Stimulated activated naive CD8-positive, alpha-beta T cell treated with anti-CD3 and anti-CD28 coated beads, Interleukin-15, amount 100 ng/mL, for 72 hours (primary cell): ENCODE measurements at places on chromosomes 1 and 21.

- no peak for DNase-seq
Observed at GRCh38 chr1:38580594-38580993, 279.0 kb downstream of the RRAGC start.

GRCh38 chr1:113783254-113784103, 24.2 kb upstream of the PHTF1 start:
- DNase-seq, result peak; percentile 45

DNA sequence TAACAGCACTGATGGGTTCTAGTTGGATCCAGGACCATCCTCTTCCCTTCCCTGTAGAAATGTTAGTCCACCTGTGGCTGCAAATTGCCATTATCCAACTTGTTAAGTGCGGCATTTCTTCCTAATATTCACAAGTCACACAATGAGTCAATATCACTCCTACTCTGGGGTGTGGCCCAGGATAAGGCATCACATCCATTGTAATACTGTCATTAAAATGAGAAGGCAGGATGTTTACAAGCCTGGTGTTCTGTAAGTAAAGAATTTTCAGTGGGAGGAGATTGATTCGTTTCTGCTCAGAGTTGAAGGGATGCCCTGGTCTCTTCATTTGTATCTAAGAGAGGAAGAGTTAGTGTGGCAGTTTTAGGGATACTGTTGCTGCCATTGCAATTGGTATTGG, 18.1 kb upstream of the ARHGAP29 start:
- DNase-seq, result no peak

GRCh38 chr1:147156642-147157041, 15.6 kb downstream of the PRKAB2 start:
- no peak for DNase-seq

DNA sequence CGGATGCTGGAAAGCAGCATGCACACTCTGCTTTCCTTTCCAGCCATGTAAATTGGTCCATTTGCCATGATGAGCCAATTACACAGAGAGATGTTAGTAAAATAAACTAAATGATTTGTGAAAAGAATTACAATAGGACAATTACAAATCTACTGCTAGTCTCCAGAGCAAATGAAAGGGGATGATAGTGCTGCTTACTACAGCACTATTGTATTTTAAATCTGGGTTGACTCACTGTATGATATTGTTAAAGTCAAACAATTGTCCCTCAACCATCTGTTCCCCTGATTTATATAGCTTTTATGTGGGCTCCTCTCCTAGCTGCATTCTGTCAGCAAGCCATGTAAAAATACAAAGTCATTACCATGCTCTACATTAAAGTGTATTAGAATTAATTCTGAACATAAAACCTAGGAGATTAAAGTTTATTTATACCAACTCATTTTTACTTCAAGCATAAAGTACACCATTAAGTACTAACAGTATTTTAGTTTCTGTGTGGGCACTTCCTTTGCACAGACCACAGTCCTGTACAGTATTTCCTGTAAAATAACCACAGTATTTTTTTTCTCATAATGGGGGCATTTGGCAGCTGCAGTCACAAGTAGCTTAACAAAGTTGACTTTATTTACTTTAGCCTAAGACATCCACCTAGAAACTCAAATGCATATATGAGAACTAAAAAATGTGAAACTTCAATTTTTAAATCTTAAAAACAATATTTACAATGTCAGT, 135.8 kb downstream of the VAV3 start:
- DNase-seq, result no peak

- DNase-seq, result no peak
Observed at GRCh38 chr1:40723196-40723955, 31.9 kb downstream of the NFYC start.

GRCh38 chr1:170623171-170623570, 40.8 kb upstream of the PRRX1 start:
- DNase-seq, result no peak
